AG10803 (cell line): ENCODE measurements at places on chromosomes 4 and X.
A peak's percentile ranks its signal among the peaks of the same experiment; 100 is the strongest.

GRCh38 chr4:104015680-104016079, 295.9 kb upstream of the TACR3 start:
- DNase-seq: no peak

- peak; percentile 99 for DNase-seq
These were observed 305.7 kb upstream of the SLIT2 start for GRCh38 chr4:19945979-19946380.

GRCh38 chr4:71709961-71710360, 73.9 kb downstream of the GC start:
- no peak for DNase-seq

DNA sequence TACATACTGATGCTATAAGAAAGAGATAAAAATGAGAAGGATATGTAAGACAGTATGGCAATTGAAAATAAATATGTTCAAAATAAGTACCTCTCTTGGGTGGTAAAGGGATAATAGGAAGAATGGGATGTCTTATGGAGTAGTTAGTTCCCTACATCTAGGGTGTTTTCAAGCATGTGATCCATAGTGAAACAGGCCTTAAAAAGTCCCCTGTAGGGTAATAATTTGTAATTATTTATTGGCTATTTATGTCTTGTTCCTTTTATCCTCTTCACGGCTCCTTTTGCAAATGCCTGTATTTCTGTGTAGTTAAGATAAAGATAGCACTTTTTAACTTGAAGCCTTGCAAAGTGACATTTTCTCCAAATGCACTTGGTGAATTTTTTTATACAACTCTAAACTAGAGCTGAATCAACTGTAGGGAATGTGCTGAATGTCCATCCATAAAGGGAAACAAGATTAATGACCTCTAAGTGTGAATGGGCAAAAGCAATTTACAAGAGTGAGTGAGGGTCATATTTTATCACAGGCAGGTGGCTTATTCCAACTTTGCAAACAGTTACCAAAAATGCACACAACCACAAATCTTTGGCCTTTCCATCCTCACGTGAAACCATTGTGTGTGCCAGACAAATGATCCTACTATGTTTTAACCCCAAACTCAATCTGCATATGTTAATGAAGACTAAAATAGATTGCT, 299.0 kb downstream of the KCNIP4 start:
- no peak for DNase-seq

DNA sequence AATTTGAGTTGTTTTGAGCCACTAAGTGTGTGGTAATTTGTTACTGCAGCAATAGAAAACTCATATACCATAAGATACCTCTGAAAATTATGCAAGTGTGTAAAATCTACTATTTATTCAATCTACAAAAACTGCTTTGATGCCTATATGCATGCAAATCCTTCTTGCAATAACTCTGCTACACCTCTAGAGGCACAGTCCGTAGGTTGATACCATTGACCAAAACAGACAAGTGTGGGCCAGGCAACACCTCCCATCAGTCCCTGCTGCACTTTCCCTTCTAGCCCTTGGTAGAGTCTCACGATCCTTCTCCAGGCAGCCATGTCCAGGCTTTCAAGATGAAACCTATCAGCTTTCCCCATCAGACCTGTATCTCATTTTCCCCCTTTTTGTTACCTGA, 48.8 kb upstream of the FAM9A start:
- DNase-seq: no peak

DNA sequence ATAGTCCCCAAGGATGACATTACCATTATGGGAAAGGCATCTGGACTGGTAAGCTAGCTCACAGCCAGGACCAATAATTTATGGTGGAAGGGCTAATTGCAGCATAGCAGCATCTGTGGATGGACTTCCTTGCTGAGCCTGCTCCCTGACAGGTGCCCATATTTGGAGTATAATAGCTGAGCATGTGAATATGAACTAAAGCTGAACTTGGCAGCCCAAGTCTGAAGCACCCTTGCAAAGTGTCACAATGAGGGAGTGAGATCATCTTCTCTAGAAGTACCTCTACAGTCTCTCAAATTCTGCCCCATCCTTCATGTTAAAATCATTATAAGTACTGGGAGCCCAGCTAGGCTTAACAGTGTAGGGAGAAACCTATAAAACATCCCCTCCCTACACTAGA, 128.2 kb upstream of the INPP4B start:
- DNase-seq: no peak

GRCh38 chr4:80197601-80198440, 518 bp downstream of the PRDM8 start:
- no peak for DNase-seq

- DNase-seq: no peak
These were observed 165.7 kb downstream of the OR13H1 start for GRCh38 chrX:131709553-131709952.

- DNase-seq: peak; percentile 79
These were observed 147.9 kb downstream of the LRBA start for GRCh38 chr4:150867148-150867547.

- DNase-seq: no peak
These were observed 11.5 kb upstream of the GPM6B start for GRCh38 chrX:13828392-13828791.

- DNase-seq: no peak
These were observed 50.6 kb downstream of the ZGRF1 start for GRCh38 chr4:112585977-112586736.

GRCh38 chr4:3387154-3387942, 54.4 kb upstream of the HGFAC start:
- no peak for DNase-seq

GRCh38 chrX:2928583-2929434, at the start of gene ARSD:
Gene ARSD (minus strand): TSS chrX:2929339. CDS start chrX:2929275, 64 bp downstream.
- peak; percentile 89 for DNase-seq

DNA sequence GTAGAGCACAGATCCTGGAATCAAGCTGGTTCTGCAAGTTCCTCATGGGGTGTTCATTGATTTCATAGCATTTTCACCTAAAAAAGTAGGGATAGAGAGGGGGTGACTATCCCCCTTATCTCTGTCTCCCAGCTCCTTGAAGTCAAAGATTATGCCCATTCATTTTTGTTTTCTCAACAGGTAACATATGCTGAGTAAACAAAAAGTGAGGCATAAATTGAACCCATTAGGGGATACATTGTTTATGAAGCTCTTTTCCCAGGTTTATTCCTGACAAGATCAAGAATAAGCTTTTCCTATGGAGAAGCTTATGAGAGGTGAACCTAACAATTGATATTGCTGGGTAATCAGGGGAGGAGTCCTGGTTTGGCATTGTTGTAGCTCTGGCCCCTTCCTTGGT, 9.2 kb upstream of the ANAPC4 start:
- DNase-seq: no peak

GRCh38 chr4:107599841-107600240, 120.2 kb downstream of the PAPSS1 start:
- peak; percentile 56 for DNase-seq

DNA sequence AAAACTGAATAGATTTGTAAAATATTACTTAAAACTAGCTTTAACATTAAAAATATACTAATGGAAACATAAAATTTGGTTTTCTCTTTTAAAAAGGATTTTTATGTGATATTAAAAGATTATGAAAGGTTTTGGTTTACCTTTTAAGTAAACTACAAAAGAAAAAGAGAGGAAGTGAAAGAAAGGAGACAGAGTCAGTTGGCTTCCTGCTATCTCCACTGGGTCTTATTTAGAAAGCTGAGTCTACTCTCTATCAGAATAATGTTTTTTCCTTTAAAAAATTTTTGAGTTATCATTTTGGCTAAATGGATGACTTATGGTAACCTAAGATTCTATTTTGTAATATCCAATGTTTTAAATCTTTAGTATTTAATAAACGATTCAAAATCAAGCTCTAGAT, 21.6 kb upstream of the ATP8A1 start:
- DNase-seq: no peak

- no peak for DNase-seq
These were observed 56.0 kb downstream of the STX18 start for GRCh38 chr4:4485806-4486205.

- DNase-seq: no peak
These were observed 158.0 kb upstream of the GYPA start for GRCh38 chr4:144298519-144298918.

GRCh38 chrX:68536884-68537283, 38.0 kb downstream of the YIPF6 start:
- DNase-seq: no peak

GRCh38 chrX:44897539-44897938, 24.6 kb downstream of the KDM6A start:
- DNase-seq: no peak

DNA sequence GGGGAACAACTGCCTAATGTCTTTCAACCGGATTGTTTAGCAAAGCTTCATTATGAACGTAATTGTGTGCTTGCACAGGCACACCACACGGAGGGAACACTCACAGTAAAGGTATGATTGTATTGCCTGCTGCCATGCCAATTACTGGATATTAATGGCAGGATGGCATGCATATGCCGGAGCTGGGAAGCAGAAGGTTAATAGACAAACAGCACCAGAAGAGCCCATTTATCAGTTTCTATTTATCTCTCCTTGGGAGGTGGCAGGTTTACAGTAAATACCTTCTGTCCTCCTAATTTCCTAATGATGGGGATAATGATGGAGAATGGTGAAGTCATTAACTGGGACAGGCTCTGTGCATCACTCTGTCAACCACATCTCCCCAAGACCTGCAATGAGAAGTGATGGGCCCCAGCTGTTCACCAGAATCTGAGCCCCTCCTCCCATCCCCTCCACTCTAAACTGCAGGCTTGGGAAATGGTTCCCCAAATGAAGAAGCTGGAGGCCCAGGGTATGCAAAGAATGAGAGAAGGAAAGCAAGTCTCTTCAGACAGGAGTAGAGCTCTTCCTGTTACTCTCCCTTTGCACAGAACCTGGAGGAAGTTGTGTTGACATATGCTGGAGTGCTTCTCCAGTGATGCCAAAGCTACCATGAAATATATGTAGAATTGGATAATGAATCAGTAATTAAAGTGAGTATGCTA, 160.8 kb downstream of the NAA11 start:
- no peak for DNase-seq

- peak; percentile 82 for DNase-seq
These were observed 1.5 kb upstream of the ANXA5 start for GRCh38 chr4:121698236-121698671.

GRCh38 chr4:81685104-81685503, 213.4 kb upstream of the RASGEF1B start:
- no peak for DNase-seq

DNA sequence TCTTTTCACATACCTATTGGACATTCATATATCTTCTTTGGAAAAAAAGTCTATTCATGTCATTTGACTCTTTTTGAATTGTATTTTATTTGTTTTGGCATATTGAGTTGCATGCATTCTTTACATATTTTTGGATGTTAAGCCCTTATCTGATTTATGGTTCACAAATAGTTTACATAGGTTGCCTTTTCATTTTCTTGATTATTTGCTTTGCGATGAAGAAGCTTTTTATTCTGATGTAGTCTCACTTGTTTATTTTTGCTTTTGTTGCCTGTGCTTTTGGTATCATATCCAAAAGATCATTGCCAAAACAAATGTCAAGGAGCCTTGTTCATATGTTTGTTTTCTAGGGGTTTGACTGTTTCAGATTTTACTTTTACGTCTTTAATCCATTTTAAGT, 43.9 kb downstream of the SPOCK3 start:
- DNase-seq: no peak

DNA sequence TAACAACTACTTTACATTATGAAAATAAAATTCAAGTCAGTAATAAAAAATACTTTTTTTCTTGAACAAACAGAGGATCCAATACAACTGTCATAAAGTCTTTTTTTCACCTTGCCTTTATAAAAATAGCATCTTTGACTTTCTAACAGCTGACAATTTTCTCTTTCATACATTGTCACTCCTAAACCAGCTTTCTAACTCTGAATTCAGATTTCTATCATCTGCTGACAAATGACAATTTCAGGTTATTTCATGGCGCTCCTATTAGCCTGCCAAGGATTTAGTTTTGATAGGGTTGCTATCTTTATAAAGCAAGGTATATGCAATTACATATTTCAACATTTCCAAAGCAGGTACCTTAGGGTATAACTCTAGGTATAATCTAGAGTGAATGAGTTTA, 14.6 kb downstream of the NAA11 start:
- DNase-seq: no peak

GRCh38 chrX:111133389-111133788, 37.4 kb downstream of the PAK3 start:
- peak; percentile 0 for DNase-seq

- DNase-seq: no peak
These were observed 9.2 kb upstream of the BGN start for GRCh38 chrX:153485396-153486080.

GRCh38 chr4:170420255-170420693, 330.5 kb upstream of the AADAT start:
- DNase-seq: peak; percentile 56

- DNase-seq: peak; percentile 45
These were observed 9.1 kb downstream of the IGFBP7 start for GRCh38 chr4:57100979-57101651.

- peak; percentile 59 for DNase-seq
These were observed 37.9 kb downstream of the PDGFC start for GRCh38 chr4:156933633-156934258.

GRCh38 chr4:73800206-73800605, 36.3 kb upstream of the CXCL6 start:
- no peak for DNase-seq

DNA sequence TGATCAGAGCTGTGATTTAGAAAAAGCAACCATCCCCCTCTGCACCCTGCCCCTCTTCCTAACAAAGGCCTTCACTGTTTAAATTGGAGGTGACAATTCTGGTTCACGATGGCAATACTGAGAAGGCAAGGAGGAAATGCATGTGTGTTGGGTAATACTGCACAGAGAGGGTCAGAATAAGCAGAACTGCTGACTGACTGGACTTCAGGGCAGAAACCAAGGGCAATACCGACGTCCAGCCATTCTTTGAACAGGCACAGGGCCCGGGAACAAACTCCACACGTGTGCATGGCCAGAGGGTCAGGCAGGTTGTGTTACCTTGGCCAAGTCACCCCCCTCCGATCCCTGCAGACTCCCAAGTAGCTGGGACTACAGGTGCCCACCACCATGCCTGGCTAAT, 6.0 kb downstream of the ACSL1 start:
- no peak for DNase-seq

DNA sequence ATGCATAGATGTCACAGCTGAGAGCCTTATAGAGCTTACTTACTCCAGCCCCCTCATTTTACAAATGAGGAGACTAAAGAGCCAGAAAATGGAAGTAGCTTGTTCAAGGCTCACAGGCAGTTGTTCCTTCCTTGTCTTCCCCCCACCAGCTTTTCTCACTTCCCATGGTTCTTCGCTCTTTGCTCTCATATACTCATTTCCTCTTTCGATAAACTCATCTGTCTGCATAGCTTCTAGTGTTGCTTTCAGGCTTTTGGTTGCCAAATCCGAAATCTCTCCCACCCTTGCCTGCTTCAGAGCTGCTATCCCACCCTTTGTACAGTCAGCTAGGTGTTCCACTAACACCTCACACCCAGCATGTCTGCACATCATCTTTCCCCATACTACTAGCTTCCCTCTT, 25.0 kb upstream of the GJB1 start:
- DNase-seq: no peak
